ENCODE measurements at places on chromosomes 3 and 15.

DNA sequence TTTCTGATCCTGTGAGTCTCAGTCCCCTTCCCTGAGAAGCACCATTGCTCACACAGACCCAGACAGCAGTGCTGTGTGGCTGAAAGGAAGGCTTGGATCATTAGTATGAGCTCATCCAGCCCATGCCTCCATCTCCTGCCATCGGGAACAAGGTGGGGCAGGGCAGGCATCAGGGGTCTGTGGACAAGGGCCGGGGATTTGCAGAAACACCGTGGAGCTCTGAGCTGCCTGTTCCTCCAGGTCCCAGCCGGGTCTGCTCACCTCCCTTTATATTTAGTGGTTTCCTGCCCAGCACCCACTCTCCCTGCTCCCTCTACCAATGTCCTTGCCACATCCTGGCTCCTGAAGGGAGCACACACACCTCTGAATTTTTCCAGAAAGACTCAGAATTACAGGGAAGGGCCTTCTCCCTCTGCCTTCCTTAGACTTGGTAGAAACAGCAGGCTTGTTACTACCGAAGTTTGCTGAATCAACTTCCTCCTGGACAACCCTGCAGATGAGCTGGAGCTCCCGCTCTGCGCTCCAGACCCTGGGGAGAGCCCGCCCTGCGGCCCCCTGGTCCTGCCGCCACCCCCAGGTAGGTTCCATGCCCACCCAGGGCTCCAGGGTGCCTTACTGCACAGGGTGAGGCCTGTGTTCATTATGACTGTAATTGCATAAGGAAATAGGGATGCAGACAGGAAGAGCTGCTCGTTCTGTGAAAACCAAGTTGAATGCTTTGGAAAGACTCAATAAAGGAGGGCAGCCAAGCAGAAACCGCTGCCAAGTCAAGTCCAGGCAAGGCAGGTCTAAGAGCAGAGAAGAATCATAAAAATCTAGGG lies 128.1 kb downstream of the NSMCE3 start:
- DNase-seq: no peak

GRCh38 chr15:87591582-87591981 lies 665.0 kb downstream of the NTRK3 start:
- no peak for DNase-seq

DNA sequence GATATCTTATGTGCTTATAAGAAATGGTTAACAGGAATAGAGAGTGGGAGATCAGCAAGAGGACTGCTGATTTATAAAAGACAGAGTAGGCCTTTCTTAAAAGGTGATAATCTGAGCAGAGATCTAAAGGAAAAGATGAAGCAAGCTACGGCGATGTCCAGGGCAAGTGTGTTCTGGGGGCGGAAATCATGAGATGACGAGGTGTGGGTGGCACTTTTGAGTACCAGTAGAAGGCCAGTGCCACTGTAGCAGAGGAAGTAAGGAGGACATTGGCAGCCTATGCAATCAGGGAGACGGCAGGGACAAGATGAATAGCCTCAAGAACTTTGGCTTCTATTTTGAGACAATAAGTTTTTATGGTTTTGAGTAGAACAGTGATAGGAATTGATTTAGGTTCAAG lies 492.4 kb downstream of the FHIT start:
- no peak for DNase-seq

- no peak for DNase-seq
Observed at GRCh38 chr15:90153658-90154057, 47.5 kb upstream of the SEMA4B start.

GRCh38 chr15:67085818-67086636 lies 20.6 kb downstream of the SMAD3 start:
- no peak for DNase-seq
